Astrocyte of the cerebellum (primary cell): ENCODE measurements at places on chromosomes 2 and 18.

GRCh38 chr2:226256709-226257376 lies 542.8 kb downstream of the IRS1 start:
- peak; percentile 3 for DNase-seq

GRCh38 chr2:148993351-148993750 lies 45.1 kb upstream of the LYPD6B start:
- no peak for DNase-seq

DNA sequence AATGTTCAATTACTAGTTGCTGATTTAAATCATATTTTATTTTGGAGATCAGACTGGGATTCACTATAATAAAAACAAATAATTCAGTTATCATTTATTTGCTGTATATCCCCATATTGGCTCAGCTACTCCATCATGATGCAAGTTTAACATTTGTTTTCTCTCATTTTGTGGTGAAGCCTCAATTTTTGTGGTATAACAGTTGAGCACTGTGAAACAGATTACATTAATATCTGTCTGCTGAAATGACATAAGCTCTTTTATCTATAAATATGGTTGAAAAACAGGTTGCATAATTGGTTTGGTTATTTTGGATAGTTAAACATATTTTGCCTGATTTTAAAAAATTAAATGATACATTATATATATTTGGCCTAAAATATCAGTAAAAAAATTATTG lies 67.7 kb downstream of the DPP4 start:
- DNase-seq: no peak

- no peak for DNase-seq
Observed at GRCh38 chr2:236883819-236884218, 201.9 kb upstream of the COPS8 start.

DNA sequence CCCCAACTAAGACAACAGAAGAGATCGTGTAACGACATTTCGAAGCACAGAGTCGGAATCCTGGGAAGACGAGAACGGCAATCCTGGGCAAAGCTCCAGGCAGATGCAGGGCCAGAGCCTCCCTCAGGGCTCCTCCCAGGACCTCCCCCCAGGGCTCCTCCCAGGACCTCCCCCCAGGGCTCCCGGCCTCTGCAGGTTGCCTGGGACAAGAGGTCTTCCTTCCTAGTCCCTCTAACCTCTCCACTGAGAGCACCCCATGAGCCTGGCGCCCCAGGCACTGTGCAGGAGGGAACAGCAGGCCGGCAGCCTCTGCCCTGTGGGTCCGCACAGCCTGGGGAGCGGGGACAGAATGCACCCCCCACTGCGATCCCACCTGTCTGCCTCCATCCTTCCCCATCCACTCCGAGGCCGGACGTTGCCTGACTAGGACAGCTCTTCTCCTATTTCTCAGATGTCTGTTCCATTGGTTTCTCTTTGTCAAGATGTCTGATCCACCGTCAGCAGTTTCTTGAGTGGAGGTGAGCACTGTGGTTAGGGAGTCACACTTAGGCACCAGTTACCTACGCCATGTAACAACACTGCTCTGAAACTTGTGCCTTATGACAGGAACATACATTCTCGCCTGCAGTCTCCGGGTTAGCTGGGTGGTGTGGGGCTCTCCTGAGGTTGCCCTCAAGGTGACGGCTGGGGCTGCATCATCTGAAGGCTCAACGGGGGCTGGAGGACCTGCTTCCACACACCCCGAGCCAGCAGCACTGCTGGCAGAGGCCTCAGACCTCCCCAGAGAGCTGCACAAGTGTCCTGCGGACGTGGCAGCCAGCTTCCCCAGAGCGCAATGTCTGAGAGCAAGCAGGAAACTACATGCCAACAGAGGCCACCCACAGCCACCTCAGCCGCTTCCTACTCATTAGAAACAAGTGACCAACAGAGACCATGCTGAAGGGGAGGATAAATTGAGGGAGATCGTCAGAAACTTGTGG lies 28.9 kb downstream of the ADI1 start:
- DNase-seq: no peak

GRCh38 chr2:41741951-41742595 lies 305.7 kb upstream of the PKDCC start:
- DNase-seq: no peak

DNA sequence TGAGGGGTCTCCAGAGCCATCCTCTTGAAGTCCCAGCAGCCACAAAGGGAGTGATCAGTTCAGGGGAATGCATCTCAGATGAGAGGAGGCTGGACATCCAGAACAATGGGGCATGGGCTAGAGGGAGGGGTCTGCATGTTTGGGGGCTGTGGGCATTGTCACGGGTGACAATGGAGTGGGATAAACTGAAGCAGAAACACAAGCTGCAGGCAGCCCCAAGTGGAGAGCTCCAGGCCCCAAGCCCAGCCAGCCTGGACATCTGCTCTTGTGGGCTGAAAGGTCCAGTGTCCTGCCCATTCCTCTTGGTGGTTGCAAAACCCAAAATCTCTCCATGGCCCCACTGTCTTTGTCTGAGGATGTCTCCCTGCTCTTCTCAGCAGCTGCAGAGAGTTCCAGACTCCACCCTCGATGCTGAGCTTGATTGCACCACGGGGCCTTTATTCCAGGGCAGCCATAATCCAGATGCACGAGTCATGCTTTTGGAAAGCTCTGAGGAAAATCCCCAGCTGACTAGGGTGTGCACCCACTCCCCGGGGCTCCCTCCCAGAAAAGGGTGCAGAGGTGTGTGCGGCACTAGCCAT lies 149.4 kb downstream of the TNS1 start:
- DNase-seq: no peak

DNA sequence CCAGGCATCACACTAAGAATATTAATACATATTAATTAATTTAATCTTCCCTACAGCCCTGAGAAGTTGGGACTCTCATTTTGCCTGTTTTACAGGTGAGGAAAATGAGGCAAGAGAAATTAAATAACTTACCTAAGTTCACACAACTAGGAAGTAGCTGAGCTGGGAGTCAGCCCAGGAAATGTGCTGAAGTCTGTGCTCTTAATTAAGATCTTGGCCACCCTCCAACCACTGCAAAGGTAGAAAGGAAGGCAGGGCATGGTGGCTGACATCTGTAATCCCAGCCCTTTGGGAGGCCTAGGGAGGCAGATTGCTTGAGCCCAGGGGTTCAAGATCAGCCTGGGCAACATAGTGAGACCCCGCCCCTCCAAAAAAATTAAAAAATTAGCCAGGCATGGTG lies 12.9 kb upstream of the MGAT4A start:
- no peak for DNase-seq

DNA sequence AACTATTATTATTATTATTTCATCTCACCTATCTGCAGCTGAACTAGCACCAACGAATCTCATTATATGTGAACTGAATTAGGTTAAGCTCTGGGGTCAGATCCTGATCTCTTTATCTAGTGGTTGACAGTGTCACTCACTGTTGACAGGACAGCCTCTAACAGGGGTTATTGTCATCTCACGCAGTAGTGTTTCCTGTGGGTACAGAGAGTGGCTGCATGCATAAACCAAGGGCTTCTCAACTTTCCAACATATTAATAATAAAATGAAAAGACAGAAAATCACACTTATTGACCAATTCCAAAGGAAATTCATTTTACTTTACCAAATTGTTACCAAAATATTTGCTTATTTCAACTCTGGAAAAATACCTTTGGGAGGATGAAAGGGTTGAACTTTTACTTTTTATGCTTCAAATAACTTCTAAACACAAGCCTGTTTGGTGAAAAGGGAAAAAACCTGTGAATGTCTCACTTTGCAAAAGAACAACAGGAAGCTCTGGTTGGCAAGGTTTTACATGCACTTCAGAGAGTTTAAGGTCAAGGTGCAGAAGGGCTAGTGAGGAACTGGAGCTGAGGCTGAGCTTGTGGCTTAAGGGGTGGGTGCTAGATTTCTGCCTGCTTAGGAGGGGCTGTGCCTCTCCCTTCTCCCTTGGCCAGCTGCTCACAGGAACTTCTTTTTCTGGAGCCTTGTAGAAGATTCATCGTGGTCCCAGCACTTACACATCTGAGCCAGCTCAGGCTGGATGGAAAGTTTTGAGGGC lies 72.6 kb downstream of the CTAGE1 start:
- DNase-seq: no peak

- no peak for DNase-seq
Observed at GRCh38 chr2:48633143-48633542, 15.5 kb downstream of the GTF2A1L start.

DNA sequence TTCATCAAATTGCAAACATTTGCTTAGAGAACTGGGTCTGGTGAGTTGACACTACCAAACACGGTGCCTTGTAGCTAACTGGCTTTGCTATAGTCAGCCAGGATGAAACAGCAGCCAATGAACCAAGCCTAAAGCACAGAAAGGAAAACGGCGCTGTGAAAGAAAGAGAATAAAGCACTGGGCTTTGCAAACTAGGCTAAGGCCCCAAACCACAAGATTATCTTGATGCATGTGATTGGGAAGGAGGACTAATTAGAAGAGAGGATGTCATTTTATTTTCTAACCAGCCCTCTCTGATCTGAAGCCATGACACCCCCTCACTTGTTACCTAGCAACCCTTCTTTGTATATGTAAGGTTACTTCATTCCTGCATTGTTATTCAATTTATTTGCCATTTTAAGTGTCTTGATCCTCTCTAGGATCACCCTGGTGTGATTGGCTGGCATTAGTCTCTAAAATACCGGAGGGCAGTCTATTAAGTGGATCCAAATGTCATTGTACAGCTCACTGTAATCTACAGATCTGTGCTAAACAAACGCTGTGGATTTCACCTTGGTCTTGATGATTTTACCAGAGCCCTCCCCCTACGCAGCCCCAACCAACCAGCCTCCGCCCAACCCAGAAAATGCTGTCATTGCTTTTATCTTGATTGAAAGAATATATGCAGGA lies 395.4 kb upstream of the ACVR2A start:
- no peak for DNase-seq

DNA sequence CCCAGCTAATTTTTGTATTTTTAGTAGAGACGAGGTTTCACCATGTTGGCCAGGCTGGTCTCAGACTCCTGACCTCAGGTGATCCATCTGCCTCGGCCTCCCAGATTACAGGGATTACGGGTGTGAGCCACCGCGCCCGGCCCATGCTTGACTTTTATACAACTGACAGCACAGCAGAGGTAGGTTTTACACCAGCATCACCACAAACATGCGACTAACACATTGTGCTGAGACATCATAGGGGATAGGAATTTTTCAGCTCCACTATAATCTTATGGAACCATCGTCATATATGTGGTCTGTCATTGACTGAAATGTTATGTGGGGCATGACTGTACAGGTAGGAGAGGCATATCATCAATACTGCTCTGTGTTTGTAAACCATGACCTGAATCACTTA lies 122.1 kb downstream of the THADA start:
- no peak for DNase-seq

GRCh38 chr18:79396431-79397246 lies 909 bp downstream of the NFATC1 start:
- no peak for DNase-seq
